NCI-H526 treated with DMSO at 0.1 percent for 48 hours (cell line): ENCODE measurements at places on chromosomes 2 and 18.
A peak's percentile ranks its signal among the peaks of the same experiment; 100 is the strongest.

DNA sequence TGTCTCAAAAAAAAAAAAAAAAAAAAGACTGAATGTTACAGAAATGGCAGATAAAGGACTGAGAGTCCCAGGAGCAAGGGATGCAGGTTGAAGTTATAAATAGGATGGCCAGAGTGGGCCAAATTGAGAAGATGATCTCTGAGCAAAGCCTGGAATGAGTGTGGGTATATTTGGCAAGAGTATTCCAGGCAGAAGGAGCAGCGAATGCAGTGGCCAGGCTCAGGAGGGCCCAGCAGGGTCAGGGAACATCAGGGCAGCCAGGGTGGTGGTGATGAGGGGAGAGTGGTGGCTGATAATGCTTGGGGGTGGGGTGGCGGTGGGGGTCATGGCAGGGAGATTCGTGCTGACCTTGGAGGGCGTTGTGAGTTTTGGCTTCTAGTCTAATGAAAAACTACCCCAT lies 141.3 kb upstream of the AGAP1 start:
- no peak for DNase-seq

GRCh38 chr2:143793381-143793780 lies 664.2 kb downstream of the ARHGAP15 start:
- DNase-seq: no peak

DNA sequence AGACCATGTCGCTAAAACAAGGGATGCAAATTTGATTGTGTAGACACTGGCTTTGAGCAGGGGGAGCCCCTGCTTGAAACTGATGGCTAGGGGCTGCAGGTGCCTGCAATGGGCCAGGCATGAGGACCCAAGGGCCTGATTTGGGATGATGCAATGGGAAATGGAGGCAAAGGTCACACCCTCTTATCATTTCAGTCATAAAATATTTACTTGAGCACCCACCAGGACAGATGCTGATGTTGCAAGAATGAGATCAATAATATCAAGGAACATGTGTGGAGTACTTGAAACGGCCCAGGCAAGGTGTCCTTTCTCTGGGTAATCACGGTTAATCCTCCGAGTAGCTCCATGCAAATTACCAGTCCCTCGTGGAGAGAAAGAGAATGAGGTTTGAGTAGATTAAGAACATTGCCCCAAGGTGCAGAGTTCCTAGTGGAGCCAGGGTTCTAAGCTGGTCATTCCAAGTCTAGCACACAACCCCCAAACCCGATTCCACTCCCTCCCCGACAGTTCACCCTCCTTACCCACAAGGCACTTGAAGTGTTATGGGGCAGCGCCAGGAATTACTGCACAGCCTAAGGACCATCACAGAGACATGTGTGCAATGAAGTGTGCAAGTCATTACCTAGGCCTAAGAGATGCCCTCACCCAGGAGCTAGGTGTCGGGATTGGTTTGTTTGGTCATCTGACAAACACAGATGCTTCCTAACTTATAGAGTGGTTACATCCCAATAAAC lies 14.0 kb upstream of the TMBIM1 start:
- no peak for DNase-seq

DNA sequence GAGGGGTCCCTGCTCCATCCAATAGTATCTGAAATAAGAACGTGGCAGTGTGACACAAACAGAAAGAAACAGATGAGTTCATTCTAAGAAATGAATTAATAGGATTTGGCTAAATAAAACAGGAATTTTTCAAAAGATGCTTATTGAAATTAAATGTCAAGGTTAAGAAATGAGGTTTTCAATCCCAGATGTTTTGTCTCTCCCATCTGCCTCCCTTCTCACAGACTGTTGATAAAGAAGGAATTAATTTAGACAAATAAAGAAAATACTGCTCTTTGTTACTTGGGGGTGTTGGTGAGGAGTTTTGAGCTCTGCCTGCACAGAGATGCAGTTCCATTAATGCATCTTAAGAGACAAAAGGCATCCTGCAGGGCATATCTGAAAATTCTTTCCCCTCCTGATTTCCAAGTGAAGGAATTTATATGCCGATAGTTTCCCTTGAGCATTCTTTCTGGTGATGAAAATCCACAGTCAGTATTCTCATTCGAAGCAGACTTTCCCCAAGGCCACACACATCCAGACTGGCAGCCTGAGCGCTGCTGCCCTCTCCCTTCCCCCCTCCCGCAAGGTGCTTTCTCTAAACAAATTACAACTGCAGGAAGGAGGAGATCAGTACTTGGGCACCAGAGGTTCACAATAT lies 385.4 kb upstream of the RND3 start:
- peak; percentile 4 for DNase-seq

- DNase-seq: no peak
Measured at GRCh38 chr2:65231121-65231520, 3.5 kb downstream of the ACTR2 start.

DNA sequence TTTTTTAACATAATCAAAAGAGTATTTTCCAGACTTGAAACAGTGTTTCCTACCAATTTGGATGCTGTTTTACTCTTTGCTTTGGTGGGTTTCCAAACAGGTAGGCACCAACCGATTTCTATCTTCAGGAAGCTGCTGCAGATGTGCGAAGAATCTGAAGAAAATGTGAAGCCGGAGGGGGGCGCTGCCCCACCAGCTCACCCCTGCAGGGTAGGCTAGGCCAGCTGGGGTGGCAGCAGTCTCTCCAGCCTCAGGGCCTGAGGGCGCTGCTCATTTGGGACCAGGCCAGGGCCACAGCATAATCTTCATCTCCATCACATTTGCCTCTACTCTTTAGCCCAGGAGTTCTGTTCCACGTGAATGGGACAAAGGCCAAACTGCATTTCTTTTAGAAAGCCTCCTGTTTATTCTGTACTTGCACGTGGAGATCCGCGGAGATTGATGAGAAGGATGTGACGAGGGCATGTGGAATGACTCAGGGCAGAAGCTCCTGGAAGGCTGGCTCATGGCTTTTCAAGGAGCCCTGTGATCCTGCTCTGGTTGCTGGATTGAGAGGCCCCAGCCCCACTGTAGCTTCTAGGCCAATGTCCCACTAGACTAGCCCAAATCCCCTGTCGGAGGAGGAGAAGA lies 84.2 kb upstream of the FAM136A start:
- DNase-seq: no peak
